ENCODE measurements at places on chromosomes 12 and 14.

DNA sequence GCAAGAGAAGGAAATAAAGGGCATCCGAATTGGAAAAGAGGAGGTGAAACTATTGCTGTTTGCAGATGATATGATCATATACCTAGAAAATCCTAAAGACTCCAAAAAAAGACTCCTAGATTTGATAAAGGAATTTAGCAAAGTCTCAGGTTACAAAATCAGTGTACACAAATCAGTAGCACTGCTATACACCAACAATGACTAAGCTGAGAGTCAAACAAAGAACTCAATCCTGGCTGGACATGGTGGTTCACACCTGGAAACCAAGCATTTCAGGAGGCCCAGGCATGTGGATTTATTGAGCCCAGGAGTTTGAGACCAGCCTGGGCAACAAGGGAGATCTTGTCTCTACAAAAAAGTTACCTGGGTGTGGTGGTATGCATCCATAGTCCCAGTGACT is 188.7 kb upstream of the PLXNC1 start:
- no peak for DNase-seq

DNA sequence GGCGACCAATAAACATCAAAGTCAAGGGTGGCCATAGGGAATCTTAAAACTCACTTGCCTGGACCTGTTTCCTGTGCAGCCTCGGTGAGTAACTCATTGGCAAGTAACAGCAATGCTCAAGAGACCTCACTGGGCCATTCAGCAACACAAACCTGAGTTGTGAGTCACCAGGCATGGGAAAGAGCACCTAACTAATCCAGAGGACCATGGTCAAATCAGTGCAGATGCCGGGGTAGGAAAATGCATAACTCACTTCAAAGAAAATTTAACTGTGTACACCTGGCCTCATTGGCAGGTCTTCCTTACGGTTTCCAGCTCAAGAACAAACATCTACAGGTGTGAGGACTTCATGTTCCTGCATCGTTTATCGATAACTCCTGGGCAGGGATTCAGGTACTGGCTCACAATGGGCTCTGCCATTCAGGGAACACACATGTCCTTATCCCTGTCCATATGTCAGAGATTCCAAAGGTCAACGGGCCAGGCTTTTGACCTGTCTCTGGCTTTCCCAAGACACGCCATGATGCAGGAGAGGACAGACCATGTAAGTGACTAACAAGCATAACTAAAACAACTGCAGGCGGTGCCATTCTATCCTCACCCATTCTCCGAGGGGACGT is 211.8 kb downstream of the ANO2 start:
- no peak for DNase-seq

GRCh38 chr12:236445-236844 is 22.5 kb upstream of the SLC6A12 start:
- DNase-seq = no peak

DNA sequence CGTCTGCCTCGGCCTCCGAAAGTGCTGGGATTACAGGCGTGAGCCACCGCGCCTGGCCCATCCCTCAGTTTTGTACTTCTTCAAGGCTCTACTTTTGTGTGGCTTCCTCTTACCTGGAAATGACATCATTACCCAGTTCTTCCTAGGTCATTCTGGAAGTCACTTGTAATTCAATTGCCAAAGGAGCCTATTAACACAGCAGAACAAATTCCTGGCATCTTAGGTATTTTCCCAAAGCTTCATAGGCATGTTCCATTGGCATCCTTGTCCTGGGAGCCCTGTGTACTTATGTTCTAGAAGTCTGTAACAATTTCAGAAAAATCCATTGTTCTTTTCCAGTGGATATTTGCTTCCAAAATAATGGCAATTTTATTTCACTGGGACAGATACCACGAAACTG is 60.6 kb downstream of the DAAM1 start:
- DNase-seq = no peak

- DNase-seq = peak; percentile 45
Measured at GRCh38 chr14:68976160-68977067, 2.7 kb downstream of the ACTN1 start.

Data from Ammon's horn (tissue), 1 donor.